Stimulated activated CD4-positive, alpha-beta T cell treated with anti-CD3 and anti-CD28 coated beads, Interleukin-12 subunit alpha, Interleukin-12 subunit beta, amount 100 ng/mL, for 48 hours (primary cell): ENCODE measurements at places on chromosomes 3 and 15.

- DNase-seq, result no peak
Observed at GRCh38 chr3:160319322-160319721, 79.7 kb downstream of the IFT80 start.

- DNase-seq, result no peak
Observed at GRCh38 chr3:46289551-46289950, 47.3 kb downstream of the CCR3 start.

DNA sequence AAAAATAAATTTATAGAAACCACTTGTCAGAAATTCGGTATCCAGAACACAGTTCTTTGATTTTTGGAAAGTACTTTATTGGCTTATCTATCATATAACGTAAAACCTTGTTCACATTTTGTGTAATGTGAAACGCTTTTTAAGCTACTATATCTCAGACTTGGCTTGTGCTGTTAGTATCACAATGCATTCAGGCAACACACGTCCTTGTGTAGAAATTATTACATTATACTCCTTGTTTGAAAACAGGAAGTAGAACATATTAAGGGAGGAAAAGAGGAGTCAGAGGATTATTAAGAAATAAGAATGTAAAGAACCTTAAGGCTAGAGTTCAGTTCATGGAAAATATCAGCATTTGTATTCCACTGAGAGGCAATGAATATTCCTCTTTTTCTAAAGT is 1.6 kb downstream of the DNAJC13 start:
- no peak for DNase-seq

DNA sequence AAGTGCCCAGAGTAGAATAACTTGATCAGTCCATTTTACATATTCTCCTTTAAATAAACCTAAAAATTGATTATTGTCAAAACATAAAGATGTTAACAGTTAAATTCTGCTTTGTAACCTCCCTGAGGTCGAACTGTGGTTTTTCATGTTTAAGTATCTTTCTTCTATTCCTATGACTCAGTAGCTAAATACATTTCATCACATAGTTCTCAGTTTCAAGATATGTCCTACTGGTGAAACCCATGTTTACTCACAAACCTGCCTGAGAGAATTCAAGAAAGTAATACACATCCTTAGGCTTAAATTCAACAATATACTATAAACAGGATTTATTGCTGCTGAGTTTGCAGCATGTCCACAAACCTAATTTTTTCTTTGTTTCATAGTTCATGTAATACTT is 692.9 kb downstream of the ZPLD1 start:
- no peak for DNase-seq

DNA sequence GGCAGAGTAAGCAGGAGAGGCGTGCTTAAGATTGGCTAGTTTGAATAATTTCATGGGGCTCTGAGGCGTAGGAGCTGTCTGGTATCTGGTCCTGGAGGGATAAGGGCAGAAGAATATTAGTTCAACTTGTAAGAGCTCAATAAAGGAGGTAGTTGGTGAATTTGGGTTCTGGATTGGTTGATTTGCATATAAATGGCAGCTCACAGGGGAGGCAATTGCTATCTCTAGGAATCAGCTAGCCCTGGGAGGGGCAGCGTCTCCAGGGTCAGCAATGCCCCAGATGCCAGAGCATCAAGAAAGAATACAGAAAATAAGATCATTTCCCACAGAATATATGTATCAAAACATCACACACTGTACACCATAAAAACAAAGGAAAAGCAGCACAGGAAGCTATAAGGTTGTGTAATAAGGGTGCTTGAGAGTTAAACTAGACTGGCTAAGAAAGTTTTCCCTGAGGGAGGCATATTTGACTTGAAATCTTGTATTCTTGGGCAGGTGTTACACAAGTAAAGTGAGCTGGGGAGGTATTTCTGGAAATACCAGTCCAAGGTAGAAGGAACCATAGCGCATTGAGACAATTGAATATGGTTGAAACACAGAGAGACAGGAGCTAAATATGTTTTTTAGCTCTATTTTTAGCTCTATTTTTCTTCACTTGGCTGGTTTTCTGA is 6.1 kb downstream of the MOBP start:
- DNase-seq, result no peak

- no peak for DNase-seq
Observed at GRCh38 chr3:21464746-21465145, 286.3 kb downstream of the ZNF385D start.

DNA sequence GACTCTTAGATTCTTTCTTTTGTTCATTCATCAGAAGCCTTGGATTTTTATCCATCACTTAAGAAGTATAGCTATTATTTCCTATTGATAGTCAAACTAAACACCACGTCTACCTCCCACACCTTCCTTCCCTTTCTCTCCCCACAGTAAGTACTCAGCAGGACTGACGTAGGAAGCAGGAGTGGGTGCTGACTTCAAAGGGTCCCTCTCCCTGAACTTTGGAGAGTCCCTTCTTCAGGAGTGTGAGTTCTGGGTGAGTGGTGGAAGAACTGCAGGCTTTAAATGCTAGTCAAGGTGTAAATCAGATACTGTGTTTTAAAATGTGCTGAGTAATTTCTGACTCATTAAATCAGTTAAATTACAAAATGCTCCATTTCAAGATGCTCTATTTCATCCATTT is 126.5 kb upstream of the BFSP2 start:
- no peak for DNase-seq

- DNase-seq, result no peak
Observed at GRCh38 chr15:99322643-99323405, 71.5 kb downstream of the LRRC28 start.

GRCh38 chr3:113541519-113541918 is 9.2 kb downstream of the SIDT1 start:
- DNase-seq, result no peak

GRCh38 chr15:84982301-84982920 is 755 bp downstream of the PDE8A start:
- peak; percentile 41 for DNase-seq

DNA sequence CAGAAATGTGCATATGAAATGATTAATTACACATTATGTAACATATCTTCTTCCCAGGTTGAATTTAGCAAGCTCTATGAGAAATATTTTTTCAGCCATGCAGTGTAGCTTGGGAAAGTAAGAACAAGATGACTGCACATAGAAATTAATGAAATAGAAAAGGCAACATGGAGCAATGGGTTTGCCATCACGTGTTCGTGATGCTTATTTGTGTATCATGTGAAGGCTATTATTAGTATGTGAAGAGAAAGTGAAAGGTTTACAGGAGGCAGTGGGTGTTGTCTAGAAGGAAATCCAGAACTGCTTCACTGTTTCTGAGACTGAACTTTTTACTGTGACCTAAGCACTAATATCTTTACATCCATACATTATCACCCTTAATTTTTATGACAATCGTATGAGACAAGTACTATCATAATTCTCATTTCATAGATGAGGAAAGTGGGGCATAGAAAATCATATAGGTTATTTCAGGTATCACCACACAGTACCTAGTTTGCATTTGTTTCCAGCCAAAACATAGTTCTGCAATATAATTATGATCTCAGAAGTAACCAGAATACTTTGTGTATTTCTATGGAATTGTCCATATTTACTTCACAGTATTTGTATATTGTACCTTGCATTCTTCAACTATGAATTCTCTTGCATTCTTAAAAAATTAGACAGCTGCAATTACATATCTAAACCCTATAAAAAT is 14.9 kb downstream of the SERPINI1 start:
- DNase-seq, result no peak

DNA sequence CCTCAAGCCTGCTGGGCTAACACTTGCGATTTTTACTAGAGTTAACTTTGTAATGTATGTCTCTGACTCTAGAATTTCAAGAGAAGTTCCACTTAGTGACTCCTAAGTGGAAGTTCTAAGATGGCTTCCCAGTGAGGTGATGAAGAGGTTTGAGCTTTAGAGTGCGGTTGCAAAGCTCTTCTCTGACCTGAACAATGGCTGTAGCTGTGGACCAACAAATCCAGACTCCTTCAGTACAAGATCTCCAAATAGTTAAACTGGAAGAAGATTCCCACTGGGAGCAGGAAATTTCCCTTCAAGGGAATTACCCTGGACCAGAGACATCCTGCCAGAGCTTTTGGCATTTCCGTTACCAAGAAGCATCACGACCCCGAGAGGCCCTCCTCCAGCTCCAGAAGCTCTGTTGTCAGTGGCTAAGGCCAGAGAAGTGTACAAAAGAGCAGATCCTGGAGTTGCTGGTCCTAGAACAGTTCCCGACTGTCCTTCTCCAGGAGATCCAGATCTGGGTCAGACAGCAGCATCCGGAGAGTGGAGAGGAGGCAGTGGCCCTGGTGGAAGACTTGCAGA is 22.3 kb downstream of the WDR73 start:
- DNase-seq, result no peak

DNA sequence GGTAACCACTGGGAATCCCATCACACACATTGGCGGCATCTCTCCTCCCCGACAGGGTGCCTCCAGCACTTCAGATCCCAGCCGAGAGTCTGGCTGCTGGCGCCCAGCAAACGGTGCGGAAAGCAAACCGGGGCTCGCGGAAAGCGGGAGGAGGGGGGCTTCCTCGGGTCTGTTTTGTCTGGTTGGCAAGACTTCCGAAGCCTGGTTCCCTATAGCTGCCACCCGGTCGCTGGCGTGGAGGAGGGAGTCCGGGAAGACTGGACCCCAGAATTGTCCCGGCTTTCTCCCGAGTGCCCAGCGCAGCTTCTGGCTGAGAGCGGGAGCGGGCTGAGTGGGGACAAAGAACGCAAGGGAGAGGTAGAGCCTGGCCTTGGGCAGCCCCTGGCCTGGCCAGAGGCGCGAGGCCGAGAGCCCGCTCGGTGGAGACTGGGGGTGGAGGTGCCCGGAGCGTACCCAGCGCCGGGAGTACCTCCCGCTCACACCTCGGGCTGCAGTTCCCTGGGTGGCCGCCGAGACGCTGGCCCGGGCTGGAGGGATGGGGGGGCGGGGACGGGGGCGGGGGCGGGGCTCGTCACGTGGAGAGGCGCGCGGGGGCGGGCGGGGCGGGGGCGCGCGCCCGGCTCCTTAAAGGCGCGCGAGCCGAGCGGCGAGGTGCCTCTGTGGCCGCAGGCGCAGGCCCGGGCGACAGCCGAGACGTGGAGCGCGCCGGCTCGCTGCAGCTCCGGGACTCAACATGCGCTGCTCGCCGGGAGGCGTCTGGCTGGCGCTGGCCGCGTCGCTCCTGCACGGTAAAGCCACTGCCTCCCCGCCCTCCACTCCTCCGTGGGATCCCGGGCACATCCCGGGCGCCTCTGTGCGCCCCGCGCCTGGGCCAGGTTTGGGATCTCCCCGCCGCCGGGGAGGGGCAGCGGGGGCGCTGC is at the start of gene CHRNA7:
CHRNA7 (plus strand) TSS at position 654 of the 920 bp plus-strand sequence; CDS start at position 734, 80 bp downstream.
- DNase-seq, result no peak

- no peak for DNase-seq
Observed at GRCh38 chr3:25856902-25857518, 67.1 kb downstream of the OXSM start.

- no peak for DNase-seq
Observed at GRCh38 chr3:42799376-42799775, 4.9 kb downstream of the HIGD1A start.

- DNase-seq, result peak; percentile 53
Observed at GRCh38 chr3:184133840-184134745, 1.1 kb upstream of the EIF2B5 start.

DNA sequence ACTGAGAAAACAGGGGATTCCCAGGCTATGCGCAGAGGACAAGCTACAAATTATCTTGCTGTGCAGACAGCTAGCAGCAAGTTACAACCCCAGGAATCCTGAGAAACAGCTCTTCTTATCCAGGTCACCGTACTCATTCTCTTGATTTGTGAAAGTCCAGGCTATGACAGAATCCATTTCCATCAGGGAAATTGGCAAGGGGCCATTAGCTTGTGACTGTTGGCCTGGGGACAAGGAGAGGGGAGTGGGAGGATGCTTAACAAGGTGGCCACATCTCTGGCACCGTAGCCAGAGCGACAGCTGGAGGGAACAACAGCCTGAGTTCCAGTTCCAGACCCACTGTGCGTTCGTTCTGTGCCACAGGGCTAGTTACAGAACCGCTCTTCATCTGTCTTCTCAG is 44.9 kb upstream of the PLXNA1 start:
- DNase-seq, result no peak

GRCh38 chr15:52020221-52021085 is 1.4 kb downstream of the MAPK6 start:
- DNase-seq, result no peak

GRCh38 chr3:6022621-6023020 is 835.1 kb downstream of the EDEM1 start:
- no peak for DNase-seq

DNA sequence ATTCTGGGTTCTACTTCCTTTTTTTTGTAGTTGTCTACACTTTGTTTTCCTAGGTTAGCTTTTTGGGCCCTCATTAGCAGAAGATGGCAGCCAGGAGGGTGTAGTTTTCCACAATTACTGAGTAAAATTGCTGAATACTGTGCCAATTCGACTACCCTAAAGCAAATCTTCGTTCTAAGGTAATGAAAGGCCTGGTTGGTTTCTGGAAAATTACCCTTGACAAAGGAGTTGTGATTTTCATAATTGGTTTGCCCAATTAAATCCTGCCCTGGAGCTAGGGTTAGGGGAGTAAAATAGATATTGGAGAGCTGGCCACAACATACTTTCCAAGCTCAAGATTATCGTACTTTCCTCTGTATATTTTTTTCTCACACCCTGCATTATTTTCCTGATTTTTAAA is 293.0 kb downstream of the OXSM start:
- DNase-seq, result no peak

DNA sequence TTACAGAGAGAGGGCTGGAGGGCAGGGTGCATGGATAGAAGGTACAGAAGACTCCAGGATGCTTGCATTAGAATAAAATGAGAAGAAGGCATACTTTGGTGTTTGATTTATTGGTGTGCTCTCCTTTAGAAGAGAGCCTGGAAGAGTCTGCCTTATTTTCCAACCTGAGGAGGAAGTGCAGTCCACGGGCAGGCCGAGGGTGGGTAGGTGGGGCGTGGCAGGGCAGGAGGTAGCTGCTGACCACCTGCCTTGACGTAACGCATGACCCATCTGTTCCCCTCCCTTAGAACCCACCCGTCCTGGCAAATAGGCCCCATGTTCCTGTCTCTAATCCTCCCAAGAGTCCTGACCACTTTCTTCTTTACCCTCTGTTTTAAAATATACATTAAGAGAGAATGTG is 222.3 kb upstream of the LYSMD4 start:
- DNase-seq, result no peak

DNA sequence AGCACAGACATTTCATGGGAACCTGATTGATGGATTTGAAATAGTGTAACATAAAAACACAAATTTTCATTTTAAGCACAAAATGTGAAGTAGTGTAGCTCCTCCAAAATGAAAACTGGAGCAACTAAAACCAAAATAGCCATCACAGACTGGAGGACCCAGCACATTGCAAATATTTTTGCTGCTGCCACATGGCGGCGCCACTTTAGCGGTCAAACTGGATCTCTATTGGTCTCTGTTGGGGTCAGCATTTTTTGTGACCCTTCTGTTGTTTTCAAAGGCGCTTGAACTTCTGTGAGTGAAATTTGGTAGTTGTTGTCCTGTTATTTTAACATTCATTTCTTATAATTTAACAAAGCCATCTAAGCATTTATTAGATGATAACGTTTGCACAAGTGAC is 259.9 kb downstream of the IL20RB start:
- no peak for DNase-seq

- no peak for DNase-seq
Observed at GRCh38 chr3:130504701-130505100, 12.3 kb upstream of the COL6A6 start.

- no peak for DNase-seq
Observed at GRCh38 chr3:9020426-9020825, 57.2 kb upstream of the RAD18 start.
